CD4-positive, alpha-beta T cell treated with Interleukin-2 at 100 ng/mL for 4 hours (primary cell): ENCODE measurements at places on chromosomes 2 and 18.

- DNase-seq, result no peak
Observed at GRCh38 chr2:207960090-207960489, 65.2 kb downstream of the PLEKHM3 start.

GRCh38 chr2:100708333-100708732 lies 111.6 kb upstream of the NPAS2 start:
- DNase-seq, result no peak

- no peak for DNase-seq
Observed at GRCh38 chr2:217804791-217805667, 197.8 kb downstream of the TNS1 start.

DNA sequence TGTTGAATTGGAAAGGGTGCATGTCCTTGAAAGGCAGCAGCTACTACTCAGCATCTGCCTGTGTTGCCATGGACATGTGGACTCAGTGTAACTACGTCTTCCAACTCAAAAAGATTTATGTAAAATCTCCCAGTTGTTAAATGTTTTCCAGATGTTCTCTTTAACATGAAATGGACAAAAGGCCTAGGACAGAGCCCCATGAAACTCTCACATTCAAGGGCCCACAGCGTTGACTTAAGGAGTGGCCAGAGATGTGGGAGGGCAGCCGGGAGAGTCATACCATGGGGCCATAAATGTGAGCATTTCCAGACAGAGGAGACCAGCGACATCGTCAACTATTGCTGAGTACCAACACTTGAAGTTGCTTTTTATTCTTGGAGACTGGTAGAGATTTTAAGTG lies 9.9 kb downstream of the SLC3A1 start:
- DNase-seq, result no peak

DNA sequence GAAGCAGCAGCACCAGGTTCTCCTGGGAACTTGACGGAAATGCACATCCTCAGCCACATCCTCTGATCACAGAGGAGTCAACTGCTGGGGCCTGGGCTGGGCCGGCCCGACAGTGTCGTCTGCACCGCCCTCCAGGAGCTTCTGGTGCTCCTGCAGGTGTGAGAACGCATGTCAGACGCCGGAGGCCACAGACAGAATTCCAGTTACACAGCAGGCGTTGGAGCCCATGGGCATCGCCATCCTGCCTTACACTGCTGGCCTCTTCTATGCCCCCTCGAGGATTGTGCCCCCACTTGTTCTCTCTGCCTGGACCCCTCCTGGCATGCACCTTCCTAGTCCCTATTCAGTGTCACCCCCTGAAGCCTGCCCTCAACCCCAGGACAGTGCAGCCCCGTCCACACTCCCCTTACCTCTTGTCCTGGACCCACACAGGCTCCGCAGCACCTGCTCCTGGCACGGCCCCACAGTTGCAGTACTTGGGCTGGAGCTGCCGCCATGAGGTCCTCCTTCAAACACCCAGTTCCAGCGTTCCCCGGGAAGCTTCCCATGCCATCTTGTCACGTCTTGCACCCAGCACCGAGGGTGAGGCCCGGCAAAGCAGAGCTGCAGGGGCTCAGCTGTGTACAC lies 37.5 kb downstream of the ADI1 start:
- DNase-seq, result no peak

DNA sequence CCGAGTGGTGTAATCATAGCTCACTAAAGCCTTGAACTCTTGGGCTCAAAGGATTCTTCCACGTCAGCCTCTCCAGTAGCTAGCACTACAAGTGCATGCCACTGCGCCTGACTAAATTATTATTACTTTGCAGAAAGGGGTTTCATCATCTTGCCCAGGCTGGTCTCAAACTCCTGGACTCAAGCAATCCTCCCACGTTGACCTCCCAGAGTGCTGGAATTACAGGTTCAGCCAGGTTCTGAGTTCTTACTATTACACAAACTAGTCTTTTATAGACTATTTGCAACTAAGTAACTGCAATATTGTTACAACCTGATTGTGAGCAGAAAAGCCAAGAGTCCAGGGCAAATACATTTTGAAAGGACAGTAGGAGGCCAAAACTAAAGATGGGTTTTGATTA lies 35.9 kb upstream of the MRPL19 start:
- DNase-seq, result no peak

- DNase-seq, result no peak
Observed at GRCh38 chr18:41150316-41150715, 804.7 kb upstream of the PIK3C3 start.

- no peak for DNase-seq
Observed at GRCh38 chr2:161206471-161207032, 46.3 kb downstream of the TANK start.

GRCh38 chr2:238965371-238966071 lies 117.6 kb downstream of the TWIST2 start:
- DNase-seq, result no peak

DNA sequence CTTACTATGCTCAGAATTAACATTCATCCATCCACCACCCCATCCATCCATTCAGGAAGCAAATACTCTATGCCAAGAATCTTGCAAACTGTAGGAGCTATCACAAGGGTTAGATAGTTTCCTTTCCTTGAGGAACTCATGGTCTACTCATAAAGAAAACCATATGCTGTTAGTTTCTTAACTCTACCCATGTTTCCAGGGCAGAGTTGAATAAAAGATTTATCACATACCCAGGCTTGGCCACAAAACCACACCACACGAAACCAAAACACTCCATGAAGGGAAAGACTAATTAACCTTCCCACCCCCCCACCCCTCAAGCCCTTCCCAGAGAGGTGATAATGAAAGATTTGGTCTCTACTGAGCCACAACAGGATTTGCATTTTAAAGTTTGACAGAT lies 23.7 kb upstream of the MSGN1 start:
- no peak for DNase-seq

- DNase-seq, result peak; percentile 16
Observed at GRCh38 chr2:135473567-135473966, 57.5 kb downstream of the ZRANB3 start.

- DNase-seq, result no peak
Observed at GRCh38 chr2:23756593-23757292, 170.2 kb downstream of the ATAD2B start.

- DNase-seq, result no peak
Observed at GRCh38 chr2:234518986-234519642, 22.2 kb upstream of the ARL4C start.
